NCI-H774 (cell line): ENCODE measurements at places on chromosomes 3 and 15.

DNA sequence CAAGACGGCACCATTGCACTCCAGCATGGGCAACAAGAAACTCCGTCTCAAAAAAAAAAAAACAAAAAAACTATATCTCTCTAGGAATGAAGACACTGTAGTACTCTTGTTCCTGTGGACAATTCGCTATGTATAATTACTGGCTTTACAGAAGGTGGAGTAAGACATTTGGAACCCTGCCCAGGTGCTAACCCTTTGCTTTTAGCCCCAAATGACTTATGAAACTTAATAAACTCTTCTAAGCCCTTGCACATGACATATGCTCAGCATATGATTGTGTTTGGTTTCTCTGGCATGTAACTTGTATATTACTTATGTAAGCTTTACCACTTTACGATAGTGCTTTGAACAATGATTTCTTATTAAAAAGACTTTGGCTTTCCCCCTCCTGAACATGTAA, 27.3 kb upstream of the PRTG start:
- DNase-seq: no peak

GRCh38 chr3:131224886-131225550, 156.6 kb upstream of the NUDT16 start:
- DNase-seq: no peak

GRCh38 chr3:160451602-160452001, 2.0 kb upstream of the TRIM59 start:
- no peak for DNase-seq

DNA sequence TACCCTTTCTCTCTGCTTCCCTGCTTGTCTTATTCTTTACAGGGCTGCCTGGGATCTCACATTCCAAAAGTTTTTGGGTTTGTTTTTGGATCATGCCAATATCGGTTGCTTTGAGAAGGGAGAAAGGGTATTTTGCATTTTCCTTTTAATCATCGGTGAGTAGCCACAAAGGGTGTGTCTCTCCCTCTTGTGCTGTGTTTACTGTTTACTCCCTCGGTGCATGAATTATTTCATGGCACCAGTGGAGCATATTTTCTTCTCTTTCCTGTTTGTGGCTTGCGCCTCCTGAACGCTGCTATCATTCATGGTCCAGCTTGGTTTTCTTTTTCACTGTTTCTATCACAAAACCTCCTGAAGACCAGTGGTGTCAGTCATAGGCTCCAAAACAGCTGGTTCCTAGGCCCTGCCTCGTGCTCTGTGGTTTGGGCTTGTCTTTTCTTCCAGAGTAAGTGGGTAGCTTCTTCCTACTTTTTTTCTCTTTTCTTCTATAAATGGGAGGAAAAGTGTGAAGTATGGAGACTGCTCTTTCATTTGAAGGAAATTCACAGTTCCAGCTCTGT, 54.9 kb downstream of the IGF1R start:
- no peak for DNase-seq

- DNase-seq: no peak
Observed at GRCh38 chr3:94066506-94067500, 3.9 kb downstream of the NSUN3 start.

- no peak for DNase-seq
Observed at GRCh38 chr3:40713306-40713705, 188.5 kb downstream of the ZNF621 start.

DNA sequence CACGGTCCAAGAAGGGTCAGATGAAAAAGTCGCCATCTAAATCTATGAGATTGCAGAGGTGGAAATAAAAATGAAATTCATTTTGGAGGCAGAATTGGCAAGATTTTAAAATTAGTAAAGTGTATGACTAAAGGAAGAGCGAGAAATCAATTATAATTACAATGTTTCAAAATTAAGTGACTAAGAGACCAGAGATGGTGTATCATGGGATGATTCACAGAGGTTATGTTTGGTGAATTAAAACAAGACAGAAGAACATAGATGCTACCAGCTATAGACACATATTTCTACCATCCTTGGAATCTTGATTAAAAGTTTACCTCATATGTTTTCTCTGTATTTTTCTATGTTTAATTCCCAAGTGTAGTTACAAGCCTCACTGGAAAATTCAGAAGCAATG, 308.9 kb upstream of the DNAJC19 start:
- DNase-seq: no peak

GRCh38 chr3:90062016-90062415, 954.6 kb downstream of the EPHA3 start:
- no peak for DNase-seq

GRCh38 chr15:83581381-83581780, 72.5 kb upstream of the ADAMTSL3 start:
- no peak for DNase-seq

- DNase-seq: no peak
Observed at GRCh38 chr3:72597756-72598195, 250.5 kb downstream of the SHQ1 start.

DNA sequence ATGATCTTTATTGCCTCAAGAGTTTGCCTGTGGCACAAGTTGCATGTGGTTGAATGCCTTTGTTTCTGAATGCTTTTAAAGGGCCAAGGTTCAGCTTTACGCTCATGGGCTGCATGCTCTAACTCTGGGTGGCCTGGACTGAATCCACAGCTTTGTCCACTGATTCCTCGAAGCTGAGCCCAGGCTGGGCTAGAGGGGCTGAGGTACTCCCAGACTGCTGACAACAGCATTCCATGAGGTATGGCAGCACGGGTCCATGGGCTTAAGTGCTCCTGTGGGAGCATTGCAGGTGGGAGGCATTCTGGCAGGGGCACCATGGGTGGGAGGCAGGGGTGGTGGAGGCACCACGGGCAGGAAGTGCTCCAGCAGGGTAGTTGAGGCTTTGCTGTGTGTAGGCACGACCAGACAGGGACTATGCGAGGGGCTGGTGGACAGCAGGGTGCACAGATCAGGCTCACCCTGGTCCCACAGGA, 61.6 kb downstream of the GLCE start:
- no peak for DNase-seq

GRCh38 chr15:65032801-65033537, 3.5 kb upstream of the MTFMT start:
- DNase-seq: peak; percentile 50

GRCh38 chr15:61036136-61036535, 193.0 kb downstream of the RORA start:
- no peak for DNase-seq

DNA sequence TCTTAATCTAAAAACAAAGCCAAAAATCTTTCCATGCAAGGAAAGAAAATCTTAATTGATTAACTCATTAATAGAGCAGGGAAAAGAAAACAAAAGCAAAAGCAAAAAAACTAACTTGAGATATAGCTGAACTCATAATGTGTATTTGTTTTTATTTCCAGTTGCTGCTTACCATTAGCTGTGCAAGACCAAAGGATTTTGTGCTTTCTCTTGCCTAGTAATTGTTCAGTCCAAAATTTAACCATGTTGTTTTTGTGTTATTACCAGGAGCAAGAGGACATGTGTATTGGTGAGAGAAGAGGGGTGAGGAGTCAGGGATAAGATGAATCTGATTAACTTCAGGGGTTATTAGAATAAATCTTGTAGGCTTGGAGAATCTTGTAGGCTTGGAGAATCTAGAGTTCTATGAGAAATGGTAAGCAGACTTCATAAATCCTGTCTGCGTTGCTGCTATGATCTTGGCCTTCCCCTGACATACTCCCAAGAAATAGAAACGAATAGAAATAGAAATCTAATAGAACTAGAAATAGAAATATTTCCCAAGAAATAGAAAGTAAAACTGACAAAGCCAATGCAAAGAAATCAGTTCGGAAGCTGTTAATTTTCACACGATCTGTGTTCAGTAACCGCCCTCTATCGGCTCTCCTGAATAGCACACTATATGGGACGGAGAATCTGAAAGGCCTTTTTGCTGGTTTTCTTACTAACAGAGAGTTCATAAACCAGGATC, 72.6 kb upstream of the TNFSF10 start:
- DNase-seq: peak; percentile 56

DNA sequence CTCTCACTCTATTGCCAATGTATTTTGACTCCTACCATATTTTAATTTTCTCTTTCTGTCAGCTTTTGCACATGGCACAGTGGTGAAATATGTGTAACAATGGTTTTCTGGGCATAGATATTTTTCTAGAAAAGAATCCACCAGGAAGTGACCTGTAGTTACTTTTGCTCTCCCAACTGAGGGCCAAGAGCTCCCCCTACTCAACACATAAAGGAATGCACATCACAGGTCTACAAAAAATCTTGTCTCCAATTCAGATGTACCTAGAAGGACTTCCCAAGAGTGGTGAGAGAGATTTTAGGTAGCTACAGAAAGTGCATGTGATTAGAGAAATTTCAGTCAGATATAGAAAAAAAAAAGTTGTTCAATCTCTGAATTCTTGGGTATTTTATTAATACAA, 15.6 kb downstream of the CPA3 start:
- DNase-seq: no peak

DNA sequence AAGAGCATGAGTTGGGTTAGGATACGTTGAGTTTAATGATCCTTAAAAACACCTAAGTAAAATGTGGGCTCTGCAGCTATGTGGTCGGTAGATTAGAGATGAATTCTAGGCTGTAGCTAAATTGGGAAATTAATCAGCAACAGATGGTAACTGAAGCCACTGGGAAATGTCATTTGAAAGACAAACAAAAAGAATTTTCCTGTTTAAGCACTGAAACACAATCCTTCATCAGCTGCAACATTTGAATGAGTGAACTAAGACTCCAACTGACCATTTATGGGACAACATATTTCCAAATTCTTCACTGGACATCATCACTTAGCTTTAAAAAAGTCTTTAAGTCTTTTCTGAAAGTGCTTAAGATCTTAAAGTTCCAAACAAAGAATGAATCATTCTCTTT, 226.9 kb downstream of the ZNF385D start:
- DNase-seq: no peak
